NCI-H1436 treated with DMSO at 0.1 percent for 48 hours (cell line): ENCODE measurements at places on chromosomes 1 and 21.

DNA sequence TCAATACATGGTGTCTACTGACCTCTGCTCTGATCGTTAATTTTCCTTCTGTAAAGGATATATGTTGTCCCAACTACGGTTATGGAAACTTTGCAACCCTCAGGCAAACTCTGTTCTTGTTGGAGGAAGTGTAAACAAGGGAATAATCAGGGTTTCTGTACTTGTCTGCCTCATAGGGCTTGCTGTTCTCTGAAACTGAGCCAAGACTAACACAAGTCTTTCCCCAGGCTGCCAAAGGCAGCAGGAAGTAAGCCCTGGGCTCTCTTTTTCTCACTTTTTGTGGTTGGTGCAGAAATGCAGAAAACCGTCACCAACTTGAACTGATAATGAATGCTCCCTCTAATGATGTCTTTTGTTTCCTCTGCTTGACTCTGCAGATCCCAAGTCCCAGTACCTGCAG is 7.6 kb downstream of the CYP4X1 start:
- DNase-seq = no peak

- no peak for DNase-seq
These were observed 5.2 kb upstream of the BACH1 start for GRCh38 chr21:29293495-29293894.

GRCh38 chr1:56459260-56459659 is 120.1 kb downstream of the PLPP3 start:
- DNase-seq = no peak

- no peak for DNase-seq
These were observed 13.3 kb downstream of the ZBTB8OS start for GRCh38 chr1:32636914-32637645.

DNA sequence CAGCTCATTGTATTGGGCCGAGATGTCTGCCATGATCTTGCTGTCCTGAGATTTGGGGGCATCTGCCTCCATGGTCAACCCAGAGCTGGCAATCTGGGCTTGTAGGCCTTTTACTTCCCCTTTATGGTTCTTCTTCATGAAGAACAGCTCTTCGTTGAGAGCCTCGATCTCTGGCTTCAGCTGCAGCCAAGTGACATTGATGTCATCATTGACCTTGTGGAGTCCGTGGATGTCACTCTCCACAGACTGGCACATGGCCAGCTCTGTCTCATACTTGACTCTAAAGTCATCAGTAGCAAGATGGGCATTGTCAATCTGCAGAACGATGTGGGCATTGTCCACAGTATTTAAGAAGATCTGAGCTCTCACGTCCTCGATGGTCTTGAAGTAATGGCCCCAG is 29.2 kb downstream of the RAP1A start:
- DNase-seq = no peak

DNA sequence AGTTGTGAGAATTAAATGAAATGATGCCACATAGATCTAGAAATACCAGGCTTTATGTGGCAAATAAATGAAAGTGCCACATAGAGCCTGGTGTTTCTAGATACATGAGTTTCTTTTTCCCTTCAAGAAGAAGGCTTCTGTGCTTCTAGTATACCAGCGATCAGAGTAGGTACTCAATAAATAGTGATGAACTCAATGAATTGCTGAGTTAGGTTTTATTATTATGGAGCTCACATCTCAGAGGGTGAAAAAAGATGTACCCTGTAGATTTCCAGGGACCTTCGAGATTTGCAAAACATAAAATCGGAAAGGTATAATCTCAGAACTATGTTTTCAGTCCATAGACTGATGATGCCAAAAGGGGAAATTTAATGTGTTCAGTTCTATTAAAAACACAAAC is 2.3 kb upstream of the CLSTN1 start:
- no peak for DNase-seq

DNA sequence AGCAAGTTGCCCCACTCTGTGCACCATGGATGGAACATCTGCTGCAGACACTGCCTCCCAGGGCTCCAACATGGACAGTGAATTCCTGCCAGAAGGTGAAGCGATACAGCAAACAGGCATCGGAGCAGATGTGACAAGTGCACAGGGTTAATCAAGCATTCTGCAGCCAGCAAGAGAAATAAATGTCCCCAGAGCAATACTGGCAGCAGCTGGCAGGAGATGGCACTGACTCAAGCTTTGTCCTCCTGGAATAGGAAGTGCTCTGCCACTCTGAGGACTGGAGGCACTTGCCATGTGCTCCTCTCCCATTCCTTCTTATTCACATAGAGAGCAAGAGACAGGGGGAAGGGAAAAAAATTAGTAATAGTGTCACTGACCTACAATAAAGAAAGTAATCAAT is 402.7 kb upstream of the DAB1 start:
- no peak for DNase-seq

- no peak for DNase-seq
These were observed 40.4 kb downstream of the TRIM11 start for GRCh38 chr1:228366062-228366865.

- no peak for DNase-seq
These were observed 245.7 kb upstream of the PTBP2 start for GRCh38 chr1:96475903-96476302.

- no peak for DNase-seq
These were observed 1447.8 kb upstream of the PRMT6 start for GRCh38 chr1:105608713-105609112.

- no peak for DNase-seq
These were observed 120.2 kb downstream of the TLR5 start for GRCh38 chr1:223022641-223023473.

GRCh38 chr1:10621906-10622305 is 147.2 kb downstream of the PEX14 start:
- no peak for DNase-seq

GRCh38 chr1:58664881-58665280 is 35.0 kb downstream of the MYSM1 start:
- no peak for DNase-seq

DNA sequence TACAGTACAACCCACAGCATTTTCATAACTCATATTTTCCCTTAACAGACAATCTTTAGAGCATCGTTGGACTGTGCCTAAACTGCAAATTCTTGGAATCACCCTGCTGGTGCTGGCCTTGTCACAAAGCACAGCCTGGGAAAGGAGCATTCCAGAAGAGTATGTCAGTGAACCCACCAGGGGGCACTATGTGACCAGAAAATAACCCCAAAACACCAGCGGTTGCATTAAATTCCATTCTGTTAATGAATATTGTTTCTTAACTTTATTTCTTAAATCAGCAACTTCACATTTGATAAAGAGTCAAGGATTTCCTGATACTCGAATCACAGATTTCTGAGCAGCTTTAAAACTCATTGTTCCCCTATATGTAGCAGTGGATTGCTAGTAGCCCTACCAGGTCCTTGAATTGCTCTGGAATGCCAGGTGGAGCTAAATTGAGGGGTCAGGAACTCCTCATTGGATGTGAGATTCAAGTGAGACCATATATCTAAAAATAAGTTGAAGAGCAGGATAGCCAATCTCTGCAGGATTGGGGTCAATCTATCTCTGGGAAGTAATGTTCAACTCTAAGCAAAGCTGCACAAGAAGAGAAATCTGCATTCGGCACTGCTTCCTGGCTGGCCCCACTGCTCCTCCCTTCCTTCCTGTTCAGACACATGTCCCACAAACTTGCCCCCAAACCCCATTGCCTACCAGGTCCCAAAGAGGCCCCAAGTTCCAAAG is 12.7 kb upstream of the RAB4A start:
- DNase-seq = no peak

GRCh38 chr1:26132128-26132833 is 20.7 kb downstream of the PDIK1L start:
- no peak for DNase-seq

GRCh38 chr1:110850627-110851026 is 22.3 kb upstream of the CD53 start:
- no peak for DNase-seq

GRCh38 chr1:246726881-246727280 is 2.7 kb downstream of the SCCPDH start:
- DNase-seq = no peak

- no peak for DNase-seq
These were observed 5.0 kb upstream of the PLXNA2 start for GRCh38 chr1:208248991-208249696.

GRCh38 chr1:70818401-70818800 is 229.2 kb downstream of the PTGER3 start:
- no peak for DNase-seq

- DNase-seq = no peak
These were observed 47.1 kb upstream of the FMN2 start for GRCh38 chr1:240044620-240045019.

DNA sequence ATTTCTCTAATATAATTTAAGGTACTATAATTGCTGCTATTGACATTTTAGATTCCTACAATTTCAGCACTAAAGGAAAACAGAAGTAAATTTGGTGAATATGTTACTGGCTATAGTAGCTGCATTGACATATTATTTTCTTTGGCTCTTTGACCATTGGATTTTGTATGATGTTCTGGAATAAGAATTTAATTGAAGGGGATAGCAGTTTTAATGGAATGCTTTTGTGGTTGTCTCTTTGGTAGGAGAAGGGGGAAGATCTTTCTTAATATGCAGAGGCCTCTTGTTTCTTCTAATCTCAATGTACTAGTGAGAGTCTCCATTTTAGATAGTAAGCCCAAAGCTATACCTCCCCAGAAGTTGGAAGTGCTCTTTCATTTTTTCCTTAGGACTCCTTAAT is 6.9 kb downstream of the DTL start:
- no peak for DNase-seq

DNA sequence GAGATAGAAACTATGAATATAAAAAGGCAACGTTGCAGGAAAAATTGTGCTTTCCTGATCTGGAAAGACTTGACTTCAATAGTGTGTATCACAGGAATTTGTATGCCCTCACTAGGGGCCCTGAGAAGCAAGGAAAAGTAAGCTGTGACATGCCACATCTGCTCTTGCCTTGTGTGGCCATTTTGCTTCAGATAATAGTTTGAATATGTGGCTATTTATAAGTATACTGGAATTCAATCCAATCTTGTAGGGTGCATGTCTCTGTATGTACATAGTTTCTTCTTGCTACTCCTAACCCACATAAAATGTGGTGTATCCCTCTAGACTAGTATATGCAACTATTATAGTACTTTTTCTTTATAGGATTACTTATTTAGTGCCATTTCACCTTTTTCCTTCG is 31.1 kb upstream of the SCYL3 start:
- DNase-seq = no peak

- no peak for DNase-seq
These were observed 3.5 kb upstream of the FCMR start for GRCh38 chr1:206925106-206925736.

GRCh38 chr1:209490013-209490412 is 93.5 kb upstream of the CAMK1G start:
- peak; percentile 43 for DNase-seq

DNA sequence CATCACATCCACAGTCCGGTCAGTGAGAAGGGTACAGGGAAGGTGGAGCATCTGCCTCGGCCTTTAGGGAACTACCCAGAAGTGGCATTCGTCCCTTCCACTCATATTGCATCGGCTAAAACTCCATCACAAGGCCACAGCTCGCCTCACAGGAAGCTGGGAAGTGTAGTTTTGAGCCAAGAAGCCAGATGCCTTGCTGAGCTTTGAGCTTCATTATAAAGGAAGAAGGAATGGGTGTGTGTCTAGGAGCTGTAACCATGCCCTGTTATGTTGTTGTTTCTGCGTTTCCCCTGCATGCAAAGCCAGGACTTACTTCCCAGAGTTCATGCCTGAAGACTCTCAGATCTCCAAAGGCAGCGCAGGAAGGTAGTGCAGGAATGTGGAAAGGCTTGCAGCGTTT is 61.1 kb downstream of the OPTC start:
- no peak for DNase-seq

DNA sequence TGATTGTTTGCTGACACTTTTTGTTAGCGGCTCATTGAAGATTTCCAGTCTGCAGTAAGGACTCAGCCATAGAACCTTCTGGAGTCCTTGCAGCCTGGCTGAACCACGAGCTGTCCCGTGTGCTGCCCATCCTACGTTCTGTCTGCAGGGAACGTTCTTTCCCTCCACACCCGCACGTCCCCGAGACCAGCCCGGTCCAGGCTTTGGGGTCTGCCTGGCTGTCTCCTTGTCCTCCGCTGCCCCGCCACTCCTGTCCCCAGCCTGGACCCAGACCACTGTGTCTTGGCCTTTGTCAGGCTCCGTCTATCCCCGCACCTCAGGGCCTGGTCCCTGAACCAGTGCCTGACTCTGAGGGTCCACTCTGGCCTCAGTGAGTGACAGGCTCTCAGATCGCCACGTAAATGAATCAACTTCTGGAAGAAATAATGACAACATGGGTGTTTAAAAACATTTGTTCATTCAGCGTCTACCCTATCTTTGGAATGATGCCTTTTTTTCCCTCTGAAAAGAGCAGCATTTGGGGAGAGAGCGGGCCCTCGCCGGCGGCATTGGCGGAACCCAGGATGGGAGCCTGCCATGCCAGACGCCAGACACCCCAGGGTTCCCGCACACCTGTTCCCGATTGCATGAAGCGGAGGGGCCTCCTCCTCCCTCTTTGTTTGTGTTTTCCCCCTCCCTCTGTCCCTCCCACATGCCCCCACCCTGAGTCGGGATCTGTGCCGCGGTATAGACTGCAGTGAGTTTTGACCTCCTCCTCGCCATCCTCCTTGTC is 43.9 kb upstream of the C1orf174 start:
- no peak for DNase-seq

DNA sequence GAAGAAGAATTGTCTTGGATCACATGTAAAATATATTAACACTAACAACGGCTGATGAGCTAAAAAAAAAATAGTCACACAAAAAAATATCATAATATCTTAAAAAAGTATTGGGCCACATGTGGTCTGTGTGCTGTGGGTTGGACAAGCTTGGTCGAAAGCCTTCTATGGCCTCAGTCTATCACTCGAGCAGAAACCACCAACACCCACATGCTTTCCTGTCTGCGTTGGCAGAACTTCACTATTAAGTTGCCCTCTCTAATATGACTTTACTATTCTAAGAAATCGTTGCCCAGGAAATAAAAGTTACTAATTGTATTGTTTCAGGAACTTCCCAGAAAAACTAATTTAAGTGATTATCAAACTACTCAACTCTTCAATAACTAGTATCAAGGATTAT is 28.2 kb upstream of the ETS2 start:
- no peak for DNase-seq

GRCh38 chr1:80143361-80143760 is 1136.8 kb upstream of the ADGRL4 start:
- DNase-seq = no peak

DNA sequence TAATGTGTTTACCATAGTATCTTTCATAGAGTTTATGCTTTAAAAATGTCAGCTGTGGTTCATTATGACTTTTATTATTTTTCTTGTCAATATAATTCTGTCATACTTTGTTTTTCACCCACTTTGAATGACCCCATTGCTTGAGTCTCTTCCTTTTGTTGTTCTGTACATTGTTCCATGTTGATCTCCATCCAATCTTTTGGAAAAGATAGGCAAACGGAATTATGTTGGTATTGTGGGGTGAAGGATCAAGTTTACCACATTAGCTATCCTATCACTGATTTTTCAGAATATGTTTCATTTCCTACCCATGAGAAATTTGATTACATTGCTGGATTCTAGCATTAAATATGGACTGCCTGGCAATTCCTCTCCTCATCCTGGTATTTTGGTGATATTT is 196.6 kb downstream of the NFIA start:
- no peak for DNase-seq
